Stimulated activated CD4-positive, alpha-beta T cell treated with anti-CD3 and anti-CD28 coated beads, Interleukin-2, amount 100 ng/mL, for 24 hours (primary cell): ENCODE measurements at places on chromosomes 1 and 21.
A peak's percentile ranks its signal among the peaks of the same experiment; 100 is the strongest.

- DNase-seq = no peak
These were observed 78.0 kb downstream of the LAMC2 start for GRCh38 chr1:183263886-183264602.

- no peak for DNase-seq
These were observed 921.0 kb downstream of the ADGRL2 start for GRCh38 chr1:82721702-82722101.

DNA sequence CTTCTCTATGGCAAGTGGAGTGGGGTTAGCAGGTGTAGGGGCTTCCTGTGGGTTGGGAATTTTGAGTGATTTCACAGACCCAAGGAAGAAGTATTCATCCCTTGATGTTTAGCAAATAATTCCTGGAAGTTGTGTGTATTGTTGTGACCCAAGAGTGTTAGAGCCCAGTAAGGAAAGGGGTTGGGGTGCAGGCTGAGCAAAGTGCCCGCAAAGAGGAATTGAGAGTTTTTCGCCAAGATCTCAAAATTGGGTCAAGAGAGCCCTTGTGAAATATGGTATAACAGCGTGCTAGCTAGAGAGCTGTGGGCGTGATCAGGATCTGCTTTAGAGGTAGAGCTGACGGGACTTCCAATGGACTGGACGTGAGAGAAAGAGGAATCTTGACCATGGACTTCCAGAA lies 73.0 kb upstream of the LAPTM5 start:
- DNase-seq = no peak

- DNase-seq = no peak
These were observed 29.2 kb upstream of the BACE2 start for GRCh38 chr21:41138711-41139110.

GRCh38 chr1:27885114-27885528 lies 12.8 kb downstream of the THEMIS2 start:
- DNase-seq = no peak

- DNase-seq = peak; percentile 41
These were observed 10.5 kb upstream of the LAX1 start for GRCh38 chr1:203754455-203754864.

DNA sequence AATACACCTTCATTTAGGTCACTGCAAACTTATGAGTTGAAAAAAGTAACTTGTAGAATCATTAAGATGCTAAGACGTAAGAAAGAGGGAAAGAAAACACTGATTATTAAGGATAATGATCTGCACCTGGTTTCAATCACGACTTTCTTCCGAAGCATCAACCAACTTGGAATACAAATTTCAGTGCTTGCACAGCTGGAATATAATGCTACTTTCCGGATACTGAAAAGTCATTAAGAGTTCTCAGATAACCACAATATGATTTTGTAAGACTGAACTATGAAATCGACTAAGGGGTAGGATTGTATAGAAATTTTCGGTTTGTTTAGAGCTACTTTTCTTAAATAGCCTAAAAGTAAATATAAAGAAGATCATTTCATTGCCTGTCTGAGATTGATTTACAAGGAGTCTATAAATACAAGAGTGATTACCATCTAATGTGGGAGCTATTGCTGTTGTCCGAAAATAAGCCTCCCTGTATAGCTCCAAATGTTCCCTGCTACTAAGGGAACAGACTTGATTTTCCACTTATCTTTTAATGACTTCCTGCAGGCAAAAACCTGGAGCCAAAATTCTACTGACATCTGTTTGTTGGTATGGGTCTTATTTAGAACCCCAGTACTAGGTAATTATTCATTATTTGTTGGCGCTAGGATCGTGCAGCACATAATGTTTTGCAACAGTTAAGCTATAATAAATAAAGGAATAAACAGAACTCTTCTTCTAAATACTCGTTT lies 673.3 kb downstream of the KCNT2 start:
- DNase-seq = no peak

DNA sequence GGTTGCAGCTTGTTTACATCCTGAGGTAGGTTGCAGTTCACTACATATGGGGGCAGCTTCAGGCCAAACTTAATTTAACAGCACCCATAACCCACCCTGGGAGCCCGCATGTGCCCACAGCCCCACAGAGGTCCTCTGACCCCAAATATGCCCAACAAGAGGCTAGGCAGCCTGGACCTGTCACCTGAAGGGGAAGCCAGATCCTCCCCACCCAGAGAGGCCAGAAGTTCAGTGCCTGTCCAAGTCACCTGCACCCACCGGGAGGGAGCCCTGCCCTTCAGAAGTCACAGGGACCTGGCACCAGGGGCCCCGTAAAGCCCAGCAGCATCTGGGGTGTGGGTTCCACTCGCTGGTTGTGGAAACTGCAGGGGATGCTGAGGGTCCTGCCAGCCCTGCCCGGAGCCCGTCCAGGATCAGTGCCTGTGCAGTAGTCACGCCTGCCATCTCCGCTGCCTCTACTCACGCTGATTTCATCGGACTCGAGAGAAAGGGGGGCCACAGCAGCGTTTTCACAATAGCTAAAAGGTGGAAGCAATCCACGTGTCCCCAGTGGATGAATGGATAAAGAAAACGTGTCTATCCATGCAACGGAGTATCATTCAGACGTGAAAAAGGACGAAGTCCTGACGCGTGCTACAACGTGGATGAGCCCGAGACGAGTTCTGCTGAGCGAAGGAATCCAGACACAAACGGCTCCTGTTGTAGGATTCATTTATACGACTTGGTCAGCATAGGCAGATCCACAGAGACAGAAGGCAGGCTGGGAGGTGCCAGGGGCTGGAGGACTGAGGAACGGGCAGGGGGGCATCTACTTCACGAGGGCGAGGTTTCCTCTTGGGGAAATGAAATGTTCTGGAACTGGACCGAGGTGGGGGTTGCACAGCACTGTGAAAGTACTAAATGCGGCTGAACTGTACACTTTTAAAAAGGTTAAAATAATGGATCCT lies 33.9 kb upstream of the COL6A2 start:
- no peak for DNase-seq

DNA sequence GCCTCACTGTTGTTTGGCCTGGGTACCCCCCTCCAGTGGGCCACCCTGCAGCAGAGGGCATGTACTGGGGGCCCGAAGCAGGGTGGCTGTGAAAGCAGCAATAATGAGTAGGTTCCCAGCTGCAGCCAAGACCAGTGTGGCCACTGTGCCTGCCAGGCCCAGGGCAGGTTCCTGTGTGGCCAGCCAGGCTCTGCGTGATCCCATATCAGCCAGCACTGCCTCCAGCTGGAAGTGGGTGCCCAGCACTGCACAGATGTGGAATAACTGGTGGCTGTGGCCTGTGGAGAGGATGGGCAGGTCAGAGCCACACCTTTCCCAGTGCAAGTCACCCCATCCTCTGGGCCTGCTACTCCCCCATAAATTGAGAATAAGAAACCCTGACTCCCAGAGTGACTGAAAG lies 2.1 kb downstream of the BGLAP start:
- no peak for DNase-seq

DNA sequence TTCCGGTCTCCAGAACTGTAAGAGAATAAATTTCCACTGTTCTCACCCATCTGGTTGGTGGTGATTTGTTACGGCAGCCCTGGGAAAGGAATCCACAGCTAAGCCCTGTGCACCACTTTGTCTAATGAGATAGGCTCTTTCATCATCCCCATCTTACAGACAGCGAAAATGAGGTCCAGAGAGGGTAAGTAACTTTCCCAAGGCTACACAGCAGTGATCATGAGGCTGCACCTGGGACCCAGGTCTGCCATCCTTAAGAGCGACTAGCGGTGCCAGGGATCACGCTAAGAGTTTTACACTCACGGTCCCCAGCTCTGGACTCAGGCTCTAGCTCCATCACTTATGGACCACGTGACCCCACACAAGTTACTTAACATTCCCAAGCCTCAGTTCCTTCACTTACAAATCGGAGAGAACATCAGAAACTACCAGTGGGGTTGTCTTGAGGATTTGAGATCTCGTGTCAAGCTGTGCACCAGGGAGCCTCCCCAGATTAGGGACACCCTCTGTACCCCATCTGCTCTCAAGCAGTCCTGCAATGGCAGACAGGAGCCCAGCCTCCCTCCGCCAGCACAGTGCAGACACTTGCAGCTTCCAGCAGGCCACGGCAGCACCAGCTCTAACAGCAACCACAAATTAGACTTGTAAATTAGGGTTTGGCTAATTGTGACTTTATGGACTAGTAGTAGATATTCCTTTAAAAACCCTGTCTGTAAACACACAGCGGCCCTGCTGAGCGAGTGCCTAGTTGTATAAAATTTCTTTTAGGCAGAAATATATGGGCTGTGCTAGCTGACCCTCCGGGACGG lies 87.3 kb downstream of the DISP3 start:
- no peak for DNase-seq

DNA sequence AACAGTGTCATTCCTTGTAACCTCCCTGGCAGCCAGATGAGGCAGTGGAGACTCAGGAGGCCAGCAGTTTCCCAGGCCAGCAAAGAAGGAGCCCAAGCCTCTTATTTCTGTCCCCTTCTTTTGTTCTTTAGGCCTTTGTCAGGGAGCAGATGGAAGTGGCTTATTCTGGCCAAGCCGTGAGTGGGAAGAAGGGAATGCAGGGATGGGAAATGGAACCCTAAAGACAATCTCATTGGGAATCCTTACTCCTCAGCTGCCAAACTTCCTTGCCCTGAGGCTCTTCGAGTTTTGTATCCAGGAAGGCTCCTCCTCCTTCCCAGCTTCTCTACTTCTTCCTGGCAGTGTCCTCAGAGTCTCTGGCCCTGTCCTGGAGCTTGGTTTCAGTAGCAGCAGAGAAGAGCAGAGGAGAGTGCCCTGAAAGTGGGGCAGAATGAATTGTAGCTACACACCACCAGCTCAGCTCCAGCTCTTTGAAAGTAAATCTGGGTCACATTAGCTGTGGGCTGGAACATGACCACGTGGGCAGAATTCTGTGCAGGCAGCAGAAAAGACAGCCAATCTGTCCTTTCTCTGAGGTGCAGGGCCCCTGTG lies 63.9 kb downstream of the NDUFS5 start:
- no peak for DNase-seq

GRCh38 chr1:14974361-14974760 lies 179.2 kb upstream of the TMEM51 start:
- DNase-seq = no peak

DNA sequence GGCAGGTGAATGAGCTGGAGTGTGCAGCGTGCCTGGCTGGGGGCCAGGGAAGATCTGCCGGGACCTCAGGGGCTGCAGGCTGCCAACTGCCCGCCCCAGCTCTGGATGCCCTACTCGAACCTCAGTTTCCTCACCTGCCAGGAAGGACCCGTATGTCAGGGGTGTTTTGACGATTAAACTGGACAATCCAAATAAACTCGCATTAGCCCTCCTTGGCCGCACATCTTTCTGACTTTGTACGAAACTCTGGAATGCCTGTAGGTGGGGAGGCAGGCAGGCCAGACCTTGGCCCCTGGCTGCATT lies 8.3 kb upstream of the ZNF669 start:
- DNase-seq = no peak

GRCh38 chr1:45864167-45865106 lies 61.0 kb downstream of the MAST2 start:
- no peak for DNase-seq

DNA sequence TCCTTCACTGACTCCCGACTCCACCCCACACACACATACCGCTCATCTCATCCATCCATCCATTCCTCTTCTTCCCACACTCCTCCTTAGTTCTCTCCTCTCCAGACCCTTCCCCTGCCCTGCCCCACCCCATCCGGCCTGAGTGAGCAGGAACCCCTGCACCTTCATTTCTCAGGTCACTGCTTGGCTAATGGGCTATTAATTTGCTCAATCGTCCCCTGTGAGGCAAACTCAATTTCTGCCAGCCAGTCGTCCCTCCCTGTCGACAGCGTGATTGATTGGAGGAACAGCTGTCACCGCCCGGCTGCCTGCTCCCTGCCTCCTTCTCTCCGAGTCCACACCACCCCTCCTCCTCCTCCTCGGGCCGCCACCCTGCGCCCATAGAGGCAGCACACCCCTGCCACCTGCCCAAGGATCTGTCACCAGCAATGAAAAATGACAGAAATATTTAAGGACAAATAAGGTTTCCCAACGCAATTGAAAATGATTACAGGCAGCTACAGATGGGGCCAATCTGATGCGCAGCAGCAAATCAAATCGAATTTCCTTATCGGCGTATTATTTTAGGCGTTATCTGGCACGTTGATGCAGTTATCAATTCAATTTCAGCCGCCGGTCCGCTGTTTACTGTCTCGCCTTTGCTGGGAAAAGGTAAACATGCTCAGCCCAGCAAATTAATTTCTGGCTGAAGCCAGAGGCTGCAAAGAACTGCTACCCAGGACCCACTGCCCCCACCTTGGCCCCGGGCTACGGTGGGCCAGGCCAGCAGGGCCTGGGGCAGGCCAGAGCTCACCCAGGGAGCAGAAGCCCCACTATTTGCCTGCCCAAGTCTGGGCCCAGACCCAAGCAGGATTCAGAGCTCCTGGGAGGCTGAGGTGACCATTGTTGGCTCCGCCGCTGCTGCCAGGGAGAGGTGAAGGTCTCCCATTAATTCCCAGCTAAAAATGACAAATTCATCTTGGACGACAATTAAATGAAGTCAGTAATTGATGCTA lies 71.3 kb downstream of the TMEM53 start:
- DNase-seq = no peak

- DNase-seq = no peak
These were observed 44.0 kb upstream of the DAB1 start for GRCh38 chr1:57467830-57468229.

DNA sequence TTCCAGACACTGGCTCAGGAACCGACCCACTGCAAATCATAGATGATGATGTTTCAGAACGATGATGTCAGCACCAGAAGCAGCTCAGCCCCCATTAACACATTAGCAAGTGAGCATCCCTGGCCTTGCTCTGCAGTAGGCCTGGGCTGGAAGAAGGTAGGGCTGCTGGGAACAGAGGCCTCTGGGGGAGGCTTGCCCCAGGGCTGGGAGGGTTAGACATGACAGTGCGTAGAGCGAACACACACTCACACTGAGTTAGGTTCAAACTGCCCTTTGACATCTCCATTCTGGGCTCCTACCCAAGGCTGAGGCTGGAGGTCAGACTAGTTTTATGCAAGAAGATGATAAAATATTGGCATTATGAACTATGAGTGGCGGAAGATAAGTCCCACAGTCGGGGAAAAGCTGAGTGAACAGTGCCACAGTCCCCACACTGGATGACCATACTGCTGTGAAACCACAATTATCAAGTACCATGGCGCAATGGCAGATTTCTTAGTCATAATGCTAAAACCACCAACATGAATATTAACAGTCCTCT lies 91.1 kb downstream of the DMRTB1 start:
- DNase-seq = no peak

DNA sequence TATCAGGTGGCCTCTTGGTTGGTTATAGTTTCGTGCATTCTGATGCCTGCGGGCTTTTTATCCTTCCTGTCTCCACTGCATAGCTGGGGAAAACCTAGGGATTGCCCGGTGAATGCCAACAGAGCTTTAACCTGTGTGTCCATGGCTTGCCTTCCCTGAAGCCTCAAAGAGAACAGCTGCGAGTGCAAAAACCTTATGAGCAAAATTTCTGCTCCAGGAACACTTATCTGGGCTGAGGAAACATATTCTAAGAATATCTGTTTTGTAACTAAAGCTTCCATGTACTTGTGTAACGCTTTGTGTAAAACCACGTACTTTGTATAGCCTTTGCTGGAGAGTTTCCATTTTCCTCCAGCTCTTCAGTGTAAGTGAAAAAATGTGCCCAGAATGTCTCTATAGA lies 7.2 kb downstream of the CNST start:
- DNase-seq = no peak

GRCh38 chr21:37063433-37063832 lies 9.4 kb downstream of the PIGP start:
- DNase-seq = no peak

- no peak for DNase-seq
These were observed 37.3 kb upstream of the SIPA1L2 start for GRCh38 chr1:232667094-232667777.

GRCh38 chr1:42240966-42241755 lies 76.6 kb upstream of the GUCA2A start:
- no peak for DNase-seq

GRCh38 chr1:184910691-184911091 lies 63.6 kb downstream of the NIBAN1 start:
- no peak for DNase-seq
